ENCODE measurements at places on chromosomes 13 and 19.

DNA sequence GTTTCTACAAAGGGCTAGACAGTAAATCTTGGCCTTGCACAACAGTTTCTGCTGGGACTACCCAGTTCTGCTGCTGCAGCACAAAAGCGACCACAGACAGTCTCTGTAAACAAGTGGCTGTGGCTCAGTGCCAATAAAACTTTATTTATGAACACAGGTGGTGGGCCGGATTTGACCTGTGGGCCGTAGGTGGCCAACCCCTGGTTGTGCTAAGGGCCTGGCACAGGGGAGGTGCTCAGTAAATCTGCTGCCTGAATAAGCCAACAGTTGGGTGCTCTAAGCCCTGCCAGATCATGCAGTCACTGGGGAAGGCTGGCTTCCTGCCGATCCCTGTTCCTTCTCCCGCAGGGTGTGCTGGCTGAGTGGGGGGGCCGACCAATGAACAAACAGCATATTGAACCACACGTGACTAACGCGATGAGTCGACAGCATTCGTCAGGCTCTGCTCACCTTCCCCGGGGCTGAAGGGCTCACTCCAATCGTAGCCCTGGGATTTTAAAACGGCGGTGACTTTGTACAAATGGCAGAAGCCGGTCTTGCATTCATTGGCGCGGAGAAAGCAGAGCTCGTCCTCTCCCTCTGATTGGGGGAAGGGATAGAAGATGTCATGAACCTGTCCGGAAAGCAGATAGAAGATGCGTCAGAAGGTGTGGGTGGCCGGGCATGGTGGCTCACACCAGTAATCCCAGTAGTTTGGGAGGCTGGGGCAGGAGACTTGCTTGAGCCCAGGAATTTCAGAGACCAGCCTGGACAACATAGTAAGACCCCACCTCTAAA is 24.3 kb upstream of the MYDGF start:
- no peak for DNase-seq

DNA sequence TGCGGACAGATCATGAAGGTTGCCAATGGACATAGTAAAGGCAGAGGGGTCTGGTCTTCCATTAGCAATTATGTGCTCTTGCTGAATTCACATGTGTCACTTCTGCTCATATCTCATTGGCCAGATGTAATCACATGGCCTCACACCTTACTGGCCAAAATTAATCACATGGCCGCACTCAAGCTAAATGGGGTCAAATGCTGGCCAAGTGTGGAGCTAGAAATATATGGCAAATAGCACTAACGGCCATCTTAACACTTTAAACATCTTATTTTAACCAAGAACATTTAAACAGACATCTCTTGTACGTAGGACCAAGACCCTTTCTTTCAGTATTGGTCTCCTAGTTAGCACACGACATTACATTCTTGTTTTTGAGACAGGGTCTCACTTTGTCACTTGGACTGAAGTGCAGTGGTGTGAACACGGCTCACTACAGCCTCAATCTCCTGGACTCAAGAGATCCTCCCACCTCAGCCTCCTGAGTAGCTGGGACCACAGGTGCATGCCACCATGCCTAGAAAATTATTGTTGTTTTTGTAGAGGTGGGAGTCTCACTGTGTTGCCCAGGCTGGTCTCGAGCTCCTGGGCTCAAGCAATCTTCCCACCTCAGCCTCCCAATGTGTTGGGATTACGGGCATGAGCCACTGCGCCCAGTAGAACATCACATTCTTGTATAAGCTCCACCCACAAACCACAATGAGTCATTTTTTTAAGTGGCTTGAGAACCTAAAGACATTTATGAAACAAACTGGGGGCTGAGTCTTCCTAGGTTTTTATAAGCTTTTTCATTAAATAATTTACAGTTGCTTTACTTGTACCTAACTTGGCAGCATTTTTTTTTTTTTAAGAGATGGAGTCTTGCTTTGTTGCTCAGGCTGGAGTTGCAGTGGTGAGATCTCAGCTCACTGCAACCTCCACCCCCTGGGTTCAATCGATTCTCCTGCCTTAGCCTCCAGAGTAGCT is 2.9 kb upstream of the PTOV1 start:
- DNase-seq = no peak

- DNase-seq = no peak
Observed at GRCh38 chr19:12946731-12947496, 1.3 kb downstream of the RAD23A start.

DNA sequence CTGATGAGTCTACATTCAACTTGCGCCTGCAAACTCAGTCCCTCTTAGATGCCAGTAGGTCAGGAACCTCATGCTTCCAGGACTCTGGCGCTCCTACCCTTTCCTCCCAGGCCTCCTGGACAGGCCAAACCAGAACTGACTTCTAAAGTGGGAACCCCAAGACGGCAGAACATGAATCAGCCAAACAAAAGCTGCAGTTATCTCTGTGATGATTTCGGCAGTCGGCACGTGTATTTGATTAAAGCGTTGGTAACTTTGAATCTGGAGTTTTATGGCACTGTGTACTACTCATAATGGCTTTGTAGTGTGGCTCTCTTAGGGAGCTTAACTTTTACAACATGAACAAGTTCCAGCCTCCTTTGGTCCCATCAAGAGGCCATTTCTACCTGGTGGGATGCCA is 13.7 kb downstream of the ACTN4 start:
- no peak for DNase-seq

- DNase-seq = no peak
Observed at GRCh38 chr13:83839146-83839545, 43.1 kb downstream of the SLITRK1 start.

DNA sequence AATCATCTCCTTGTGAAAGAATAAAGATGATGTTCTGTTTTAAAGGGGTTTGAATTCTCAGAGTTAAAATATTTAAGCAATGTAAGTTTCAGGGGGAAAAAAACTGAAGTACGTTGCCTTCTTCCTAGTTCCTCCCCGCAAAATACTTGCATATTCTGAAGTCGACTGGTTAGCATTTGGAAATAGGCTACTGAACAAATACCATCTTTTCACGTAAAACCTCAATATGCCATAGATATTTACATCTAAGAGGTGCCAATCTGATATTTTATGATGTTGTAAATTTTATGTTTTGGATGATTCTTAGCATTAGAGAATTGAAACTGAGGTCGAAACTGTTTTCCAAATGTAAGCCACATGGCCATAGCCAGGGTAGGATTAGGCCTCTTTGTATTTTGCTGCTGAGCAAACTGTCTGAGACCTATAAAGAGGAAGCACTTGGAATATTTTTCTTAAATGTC is 138.3 kb downstream of the FLT1 start:
- DNase-seq = no peak

DNA sequence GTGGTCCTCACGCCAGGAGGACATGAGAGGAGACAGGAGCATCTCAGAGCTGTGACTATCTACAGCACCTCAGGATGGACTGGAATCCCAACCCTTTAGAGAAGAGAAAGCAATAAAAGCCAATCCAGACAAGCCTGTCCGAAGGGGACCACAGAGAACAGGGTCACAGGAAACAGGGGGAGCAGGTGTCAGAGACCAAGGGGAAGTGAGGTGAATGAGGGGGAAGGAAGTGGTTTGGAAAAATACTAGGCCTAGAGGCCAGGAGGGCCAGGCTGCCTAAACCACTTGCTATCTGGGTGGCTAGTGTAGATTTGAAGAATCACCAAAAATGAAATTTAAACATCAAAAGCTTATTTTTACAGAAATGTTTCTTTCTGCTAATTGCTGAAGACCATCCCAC is 16.2 kb downstream of the TMTC4 start:
- DNase-seq = no peak

DNA sequence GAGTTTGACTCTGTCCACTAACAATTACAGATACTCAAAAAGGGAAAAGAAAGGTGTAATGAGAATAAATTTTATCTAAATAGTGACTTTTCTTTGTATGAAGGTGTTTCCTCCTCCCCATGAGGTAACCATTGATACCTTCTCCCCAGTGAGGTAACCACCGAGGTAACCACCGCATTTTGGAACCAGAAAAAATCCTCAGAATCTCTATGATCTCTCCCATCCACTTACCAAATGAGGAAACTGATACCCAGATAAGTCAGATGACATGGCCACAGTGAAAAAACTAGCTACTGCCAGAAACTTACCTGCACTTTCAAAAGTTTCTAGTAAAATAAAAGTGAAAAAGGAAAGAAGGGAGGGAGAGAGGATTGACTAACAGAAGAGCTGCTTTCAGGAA is 124.0 kb upstream of the FNDC3A start:
- DNase-seq = no peak

- no peak for DNase-seq
Observed at GRCh38 chr13:112771877-112772538, 82.2 kb downstream of the ATP11A start.

DNA sequence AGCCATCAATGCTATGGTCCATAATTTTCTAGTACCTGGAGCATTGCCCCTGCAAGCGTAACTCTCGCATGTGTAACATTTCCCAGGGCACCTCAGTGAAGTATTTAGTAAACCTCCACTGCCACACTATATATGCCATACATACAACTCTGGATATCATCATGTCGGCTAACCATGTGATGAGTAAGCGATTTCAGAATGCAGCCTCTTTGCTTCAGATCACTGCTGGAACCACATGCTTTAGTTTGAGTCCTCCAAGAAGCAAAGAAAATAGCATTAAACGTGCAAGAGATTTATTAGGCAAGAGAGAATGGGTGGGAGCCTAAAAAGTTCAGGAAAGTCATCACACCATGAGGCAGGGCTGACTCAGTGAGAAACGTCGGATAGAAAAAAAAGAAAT is 635.6 kb upstream of the SLITRK5 start:
- DNase-seq = no peak

GRCh38 chr13:71148396-71148795 is 718.6 kb downstream of the DACH1 start:
- no peak for DNase-seq

GRCh38 chr13:101881593-101881992 is 429.1 kb downstream of the ITGBL1 start:
- DNase-seq = no peak

- no peak for DNase-seq
Observed at GRCh38 chr19:31546205-31546960, 197.1 kb upstream of the TSHZ3 start.

- DNase-seq = no peak
Observed at GRCh38 chr13:31068119-31068423, 93.6 kb downstream of the HSPH1 start.

DNA sequence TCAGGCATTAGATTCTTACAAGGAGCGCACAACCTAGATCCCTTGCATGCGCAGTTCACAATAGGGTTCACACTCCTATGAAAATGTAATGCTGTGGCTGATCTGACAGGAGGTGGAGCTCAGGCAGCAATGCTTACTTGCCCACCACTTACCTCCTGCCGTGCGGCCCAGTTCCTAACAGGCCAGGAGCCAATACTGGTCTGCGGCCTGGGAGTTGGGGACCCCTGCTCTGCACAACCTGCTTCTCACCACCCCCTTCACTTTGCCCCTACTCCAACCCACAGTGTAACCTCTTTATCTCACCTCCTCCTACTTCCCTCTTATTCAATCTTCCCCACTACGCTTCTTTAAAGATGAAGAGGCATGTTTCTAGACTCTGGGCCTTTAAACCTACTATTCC is 240.2 kb downstream of the RGCC start:
- DNase-seq = no peak

DNA sequence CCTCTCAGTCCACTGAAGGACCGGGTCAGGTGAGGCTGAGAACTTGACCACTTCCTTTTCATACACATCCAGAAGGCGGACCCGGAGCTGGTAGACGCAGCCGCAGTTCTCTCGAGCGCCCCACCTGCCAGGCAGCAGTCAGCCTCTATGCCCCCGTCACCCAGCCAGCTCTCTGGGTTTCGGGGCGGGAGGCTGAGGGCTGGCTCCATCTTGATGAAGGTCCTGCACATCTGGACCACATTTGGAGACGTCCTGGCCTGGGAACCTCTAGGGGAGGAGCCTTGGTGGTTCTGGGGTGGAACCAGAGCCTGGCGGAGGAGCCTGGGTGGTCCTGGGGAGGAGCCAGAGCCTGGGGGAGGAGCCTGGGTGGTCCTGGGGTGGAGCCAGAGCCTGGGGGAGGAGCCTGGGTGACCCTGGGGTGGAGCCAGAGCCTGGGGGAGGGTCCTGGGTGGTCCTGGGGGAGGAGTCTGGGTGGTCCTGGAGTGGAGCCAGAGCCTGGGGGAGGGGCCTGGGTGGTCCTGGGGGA is 14.3 kb downstream of the MRPS12 start:
- no peak for DNase-seq

GRCh38 chr19:43778651-43779050 is 2.1 kb downstream of the KCNN4 start:
- DNase-seq = no peak

DNA sequence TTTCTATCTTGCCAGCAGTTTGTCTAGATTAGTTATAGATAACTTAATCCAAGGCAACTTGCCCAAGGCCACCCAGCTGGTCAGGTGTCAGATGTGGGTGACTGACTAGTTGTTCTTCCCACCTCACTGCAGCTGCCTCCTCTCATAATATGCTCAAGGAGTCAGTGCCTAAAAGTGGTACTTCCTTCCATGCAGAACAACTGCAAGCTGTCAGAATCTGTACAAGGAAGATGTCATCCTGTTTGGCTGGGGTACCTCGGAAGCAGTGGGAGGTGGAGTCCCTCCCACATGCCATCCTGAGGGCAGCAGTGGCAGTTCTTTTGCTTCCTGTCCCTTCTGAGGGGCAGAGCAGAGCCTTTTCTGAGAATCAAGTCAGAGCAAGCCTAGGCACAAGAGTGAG is 193.2 kb upstream of the RFC3 start:
- no peak for DNase-seq

DNA sequence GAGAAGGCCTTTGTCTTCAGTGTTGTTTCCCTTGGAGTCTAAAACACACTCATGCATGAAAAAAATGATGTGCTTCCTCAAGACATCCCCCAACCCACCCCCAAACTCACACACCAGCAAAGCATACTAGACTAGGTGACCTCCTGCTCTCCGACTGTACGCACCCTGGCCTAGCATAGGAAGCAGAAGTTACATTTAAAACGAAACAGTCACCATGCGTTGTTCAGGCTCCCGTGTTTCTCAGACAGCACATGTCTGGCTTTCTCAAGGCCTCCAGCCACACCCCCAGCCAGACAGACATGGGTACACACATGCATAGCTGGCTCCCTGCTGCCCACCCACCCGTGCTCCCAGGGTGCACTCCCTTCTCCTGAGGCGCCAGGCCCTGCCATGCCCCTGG is 28.7 kb upstream of the C1QTNF9 start:
- no peak for DNase-seq

DNA sequence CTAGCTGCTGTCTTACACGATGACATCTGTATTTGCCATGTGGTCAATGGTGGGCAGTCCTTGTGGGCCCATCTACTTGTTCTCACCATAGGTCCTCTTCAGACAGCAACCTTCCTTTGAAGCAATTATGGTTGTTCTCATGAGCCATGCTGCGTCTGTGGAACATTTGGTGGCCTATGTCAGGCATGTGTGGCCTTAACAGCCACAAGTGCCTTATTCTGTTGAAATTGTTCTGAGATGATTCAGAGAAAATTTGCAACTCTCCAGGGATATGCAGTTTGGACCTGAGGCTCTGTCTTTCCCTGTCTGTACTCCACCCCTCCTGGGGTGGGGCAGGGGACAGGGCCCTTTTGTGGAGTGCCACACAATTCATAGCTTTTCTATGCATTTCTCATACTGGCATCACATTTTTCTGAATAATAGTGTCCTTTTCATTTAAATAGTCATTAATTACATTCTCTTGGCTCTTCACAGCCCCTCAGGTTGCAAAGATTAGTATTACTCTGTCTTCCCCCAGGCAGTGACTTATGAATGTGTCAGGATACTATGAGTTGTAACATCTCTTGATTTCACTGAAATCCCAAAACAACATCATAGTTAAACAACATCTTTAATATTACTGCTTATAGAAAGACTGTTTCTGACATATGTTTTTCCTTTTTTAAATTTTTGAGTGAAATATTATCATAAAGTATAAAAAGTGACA is 102.1 kb downstream of the ITGBL1 start:
- DNase-seq = no peak

GRCh38 chr19:50669302-50670101 is 20.3 kb downstream of the C19orf81 start:
- DNase-seq = no peak

Measured in stimulated activated CD8-positive, alpha-beta memory T cell treated with anti-CD3 and anti-CD28 coated beads, Interleukin-12 subunit alpha, Interleukin-12 subunit beta, amount 100 ng/mL, for 4 hours (primary cell).